ENCODE measurements at places on chromosomes 1 and 21.

GRCh38 chr1:169360415-169360814, 7.2 kb downstream of the NME7 start:
- no peak for DNase-seq

DNA sequence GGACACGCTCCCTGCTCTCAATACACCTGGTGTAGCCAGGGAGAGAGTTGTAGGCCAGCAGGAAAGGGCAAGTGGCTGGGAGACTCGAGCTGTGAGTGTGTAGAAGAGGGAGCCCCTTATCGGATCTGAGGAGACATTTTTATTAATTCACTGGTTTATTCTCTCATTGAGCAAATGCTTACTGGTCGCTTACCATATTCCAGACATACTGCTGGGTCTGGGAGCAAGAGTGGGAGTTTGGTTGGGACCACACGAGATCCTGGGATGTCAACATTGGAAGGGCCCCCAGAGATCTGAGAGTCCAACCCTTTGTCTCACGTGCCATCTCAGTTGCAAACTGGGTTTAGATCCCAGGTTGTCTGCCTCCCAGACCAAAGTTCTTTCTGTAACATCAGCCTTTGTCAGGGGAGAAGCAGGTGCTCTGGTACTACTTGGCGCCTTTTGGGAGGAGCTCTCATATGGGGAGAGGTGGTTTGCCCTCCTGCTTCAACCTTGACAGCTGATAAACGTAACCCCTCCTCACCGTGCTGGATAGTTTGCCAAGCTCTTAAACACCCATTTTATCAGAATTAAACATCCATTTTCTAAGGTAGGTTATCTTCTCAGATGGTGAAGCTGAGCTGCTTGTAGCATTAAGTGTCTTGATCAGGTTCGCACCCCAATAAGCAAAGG, 742 bp downstream of the TMEM222 start:
- DNase-seq: no peak

DNA sequence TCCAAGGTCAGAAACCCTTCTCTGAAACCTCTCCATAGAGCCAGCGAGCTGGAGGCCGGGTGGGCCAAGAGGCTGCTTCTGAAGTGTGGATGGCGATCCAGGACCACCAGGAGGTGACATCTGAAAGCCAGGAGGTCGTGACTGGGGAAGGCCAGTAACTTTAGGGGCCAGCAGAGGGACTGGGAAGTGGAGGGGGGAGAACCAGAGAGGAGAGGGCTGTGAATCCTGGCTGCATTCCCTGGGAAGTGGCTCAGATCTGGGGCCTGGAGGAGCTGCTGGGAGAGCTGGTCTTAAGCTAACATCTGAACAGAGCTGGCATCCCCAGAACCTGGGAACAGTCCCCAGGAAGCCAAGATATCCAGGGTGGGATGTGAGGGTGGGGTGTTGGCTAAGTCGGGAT, 11.3 kb upstream of the EPHA8 start:
- no peak for DNase-seq

DNA sequence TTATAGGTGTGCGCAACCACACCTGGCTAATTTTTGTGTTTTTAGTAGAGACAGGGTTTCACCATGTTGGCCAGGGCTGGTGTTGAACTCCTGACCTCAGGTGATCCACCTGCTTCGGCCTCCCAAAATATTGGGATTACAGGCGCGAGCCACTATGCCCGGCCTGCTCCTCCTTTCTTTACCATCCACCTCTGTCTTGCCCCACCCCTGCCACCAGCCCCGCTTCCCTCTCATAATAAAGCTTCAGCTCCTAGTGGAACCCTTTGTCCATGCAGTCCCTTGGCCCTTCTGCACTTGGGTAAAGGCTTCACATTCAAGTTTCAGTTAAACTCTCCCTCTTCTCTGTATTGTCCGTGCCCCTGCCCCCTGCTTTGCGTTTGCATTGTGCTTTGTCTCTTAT, 120.1 kb downstream of the CAMTA1 start:
- no peak for DNase-seq

DNA sequence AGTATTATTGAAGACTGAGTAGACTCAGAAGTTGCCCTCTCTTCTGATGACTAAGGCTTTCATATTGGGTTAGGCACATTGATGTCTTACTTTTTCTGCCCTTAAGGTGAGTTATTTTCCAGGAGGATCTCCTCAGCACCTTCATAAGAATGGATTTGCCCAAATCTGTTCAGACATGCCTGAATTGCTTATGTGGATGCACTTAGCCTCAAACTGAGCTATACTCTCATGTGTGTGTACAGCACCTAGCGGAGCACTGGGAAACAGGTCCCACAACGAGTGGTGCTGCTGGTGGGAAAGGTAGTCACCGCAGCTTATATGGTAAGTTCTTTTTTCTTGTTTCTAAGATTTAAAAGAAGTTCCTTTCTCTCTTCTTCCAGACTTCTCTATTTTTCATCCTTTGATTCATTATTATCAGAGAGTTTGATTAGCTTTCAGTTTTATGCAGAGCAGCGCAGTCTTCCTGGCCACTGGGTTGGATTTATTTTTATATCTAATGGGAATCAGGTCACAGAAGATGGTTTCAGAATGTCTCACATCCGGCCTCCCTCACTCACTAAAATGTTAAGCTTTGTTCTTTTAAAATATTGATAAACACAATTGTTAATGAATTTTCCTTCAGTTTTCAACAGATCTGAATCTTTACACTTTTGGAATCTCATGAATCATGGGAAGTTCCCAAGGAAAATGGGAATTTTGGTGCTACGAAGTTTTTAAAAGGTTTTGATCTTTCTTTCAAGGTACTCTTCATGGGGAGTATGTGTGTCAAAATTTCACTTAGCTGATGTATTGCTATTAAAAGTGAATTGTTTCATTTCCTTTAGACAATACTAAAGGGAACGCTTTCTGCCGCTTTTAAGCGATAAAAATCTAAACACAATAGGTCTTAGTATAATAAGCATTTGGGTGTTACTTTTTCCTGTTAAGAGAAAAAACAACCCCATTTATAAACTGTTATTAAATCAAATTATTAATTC, 58.5 kb downstream of the EXTL2 start:
- no peak for DNase-seq

DNA sequence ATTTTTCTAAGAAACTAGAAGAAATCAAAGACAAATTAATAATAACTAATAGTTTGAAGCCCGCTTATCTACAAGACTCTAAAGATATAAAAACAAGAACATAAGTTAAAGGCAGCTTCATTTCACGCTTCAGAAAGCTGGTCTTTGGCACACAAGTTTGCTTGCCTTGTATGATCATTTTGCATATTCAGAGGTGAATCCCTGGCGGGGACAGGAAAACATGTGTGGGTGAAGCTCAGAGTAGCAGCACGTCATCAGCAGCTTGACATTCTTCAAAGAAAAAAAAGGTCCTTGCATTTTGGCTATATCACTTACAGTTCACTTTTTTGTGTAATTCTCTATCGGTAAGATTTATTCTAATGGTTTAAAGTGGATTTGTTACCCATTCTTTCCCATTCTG, 1911.8 kb downstream of the MRPL39 start:
- DNase-seq: no peak

DNA sequence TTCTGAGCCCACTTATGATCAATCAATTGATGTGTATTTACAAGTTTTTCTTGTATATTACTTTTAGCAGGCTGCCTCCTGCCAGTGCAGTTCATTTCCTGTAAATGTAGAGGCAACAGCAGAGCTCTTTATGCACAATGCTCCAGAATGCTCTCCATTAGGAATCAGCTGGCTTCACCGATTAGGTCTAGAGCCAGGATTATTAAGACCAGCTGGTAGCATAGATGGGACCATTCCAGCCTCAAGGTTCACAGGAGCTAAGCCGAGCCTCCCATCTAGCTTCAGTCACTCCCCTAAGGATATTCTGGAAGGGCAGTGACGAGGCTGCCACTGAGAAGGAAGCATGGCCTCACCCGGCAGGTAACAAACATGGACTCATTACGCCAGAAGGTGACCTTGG, 36.8 kb downstream of the DHRS3 start:
- no peak for DNase-seq

DNA sequence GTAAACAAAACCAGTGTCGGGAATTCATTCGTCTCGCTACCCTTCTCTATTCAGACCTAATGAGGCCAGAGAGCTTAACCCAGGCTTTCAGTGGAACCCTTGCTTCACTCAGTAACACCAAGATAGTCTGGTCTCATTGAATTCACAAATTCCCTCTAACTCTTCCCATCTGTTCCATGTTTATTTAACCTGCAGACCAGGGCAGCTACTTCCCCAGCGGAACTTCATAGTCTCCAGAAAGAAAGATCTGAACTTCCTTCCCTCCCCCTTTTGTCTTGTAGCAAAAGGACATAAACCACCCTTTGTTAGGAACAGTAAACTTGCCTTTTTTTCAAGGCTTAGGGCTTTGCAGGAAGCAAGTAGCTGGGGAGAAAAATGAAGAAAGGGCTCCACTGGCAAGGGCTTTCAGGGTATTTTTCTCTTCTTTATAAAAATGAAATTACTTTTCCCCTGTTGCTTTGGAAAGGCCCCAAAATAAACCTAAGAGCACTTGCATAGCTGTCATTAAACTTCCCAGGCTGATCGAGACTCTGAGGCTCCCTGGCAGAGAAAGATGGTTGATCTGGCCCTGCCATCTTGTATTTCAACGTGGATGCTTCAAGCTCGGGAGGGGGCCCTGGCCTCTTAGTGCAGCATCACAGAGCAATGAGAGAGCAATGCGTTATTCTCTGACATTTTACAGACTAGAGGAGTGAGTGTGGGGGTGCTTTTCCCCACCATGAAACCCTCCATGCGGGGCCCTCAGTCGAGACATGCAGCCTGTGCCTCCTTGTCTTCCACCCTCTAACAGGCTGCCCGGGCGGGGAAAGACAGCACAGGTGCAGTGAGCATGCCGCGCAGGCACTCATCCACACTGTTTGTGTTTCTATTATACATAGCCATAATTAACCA, 30.0 kb downstream of the MIS18A start:
- DNase-seq: no peak

GRCh38 chr1:67241200-67241746, 66.4 kb upstream of the IL12RB2 start:
- DNase-seq: no peak

GRCh38 chr1:228059634-228060457, 22.7 kb upstream of the ARF1 start:
- DNase-seq: no peak

DNA sequence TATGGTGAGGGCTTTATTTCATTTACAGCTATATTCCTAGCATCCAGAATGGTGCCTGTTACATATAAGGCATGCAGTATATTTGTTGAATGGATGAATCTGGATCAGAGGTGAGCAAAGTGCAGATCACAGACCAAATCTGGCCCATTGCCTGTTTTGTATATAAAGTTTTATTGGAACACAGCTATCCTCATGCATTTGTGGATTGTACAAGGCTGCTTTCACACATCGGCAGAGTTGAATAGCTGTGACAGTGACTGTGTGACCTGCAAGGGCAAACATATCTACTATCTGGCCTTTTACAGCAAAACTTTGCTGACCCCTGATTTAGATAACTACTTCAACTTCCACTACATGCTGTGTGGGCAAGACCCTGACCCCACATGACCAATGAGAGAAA, 54.0 kb upstream of the MRPS6 start:
- DNase-seq: no peak

DNA sequence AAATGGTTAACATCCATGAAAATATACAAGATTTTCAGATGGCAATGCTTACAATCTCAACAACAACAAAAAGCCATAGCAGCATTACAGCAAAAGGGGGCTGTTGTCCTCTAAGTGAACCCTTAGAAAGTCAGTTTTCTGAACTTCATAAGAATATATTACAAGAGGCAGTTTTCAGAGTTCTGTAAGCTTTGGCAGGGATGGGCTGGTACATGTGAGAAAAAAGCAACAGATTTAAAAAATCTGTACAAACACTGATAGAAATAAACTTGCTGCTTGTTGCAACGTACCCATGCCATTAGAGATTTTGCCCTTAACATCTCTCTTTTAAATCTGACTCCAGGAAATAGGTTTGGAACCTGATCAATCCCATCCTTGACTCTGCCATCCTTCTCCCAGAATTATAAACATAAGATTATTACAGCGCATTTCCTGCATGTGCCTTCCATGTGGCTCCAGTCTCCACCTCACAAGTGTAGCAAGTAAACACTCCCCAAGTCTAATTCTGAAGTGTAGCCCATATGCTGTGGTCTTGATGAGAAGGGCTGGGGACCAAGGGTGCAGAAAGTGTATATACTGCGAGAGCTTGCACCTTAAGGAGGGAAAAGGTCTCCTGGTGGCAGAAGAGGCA, 101.4 kb upstream of the TSPAN2 start:
- DNase-seq: no peak

DNA sequence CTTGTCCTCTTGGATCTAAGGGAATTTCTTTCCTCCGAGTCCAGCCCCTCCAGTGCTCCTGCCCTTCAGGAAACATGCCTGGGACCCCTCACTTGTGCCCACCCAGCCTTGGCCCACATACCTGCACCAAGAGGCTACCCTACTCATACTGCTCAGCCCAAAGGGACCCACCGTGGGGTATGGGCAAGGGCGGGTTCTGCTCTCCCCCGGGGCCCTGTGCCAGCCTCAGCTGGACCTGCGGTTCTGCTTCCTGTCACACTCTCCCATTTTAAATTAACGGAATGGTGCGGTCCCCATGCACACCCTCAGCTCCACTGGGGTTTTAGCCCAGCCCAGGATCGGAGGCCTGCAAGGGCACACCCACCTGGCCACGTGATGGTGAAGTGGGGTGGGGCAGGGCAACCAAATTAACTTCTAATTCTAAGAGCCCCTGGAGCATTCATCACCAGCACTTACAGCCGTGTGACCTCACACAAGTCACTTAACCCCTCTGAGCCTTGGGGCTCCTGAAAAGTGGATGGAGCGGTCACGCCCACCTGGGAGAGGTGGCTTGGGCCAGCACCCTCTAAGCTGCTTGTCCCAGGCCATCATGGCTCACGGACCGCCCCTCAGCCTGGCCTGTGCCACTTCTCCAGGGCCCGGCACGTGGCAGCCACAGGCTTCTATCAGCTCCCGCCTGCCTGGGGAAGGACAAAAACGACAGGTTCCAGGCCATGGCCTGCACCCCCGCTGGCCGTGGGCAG, 28.3 kb downstream of the TP73 start:
- no peak for DNase-seq

- DNase-seq: no peak
These were observed 85.8 kb downstream of the NIBAN1 start for GRCh38 chr1:184888505-184888904.

GRCh38 chr21:42250422-42251403, 31.8 kb downstream of the ABCG1 start:
- DNase-seq: no peak

DNA sequence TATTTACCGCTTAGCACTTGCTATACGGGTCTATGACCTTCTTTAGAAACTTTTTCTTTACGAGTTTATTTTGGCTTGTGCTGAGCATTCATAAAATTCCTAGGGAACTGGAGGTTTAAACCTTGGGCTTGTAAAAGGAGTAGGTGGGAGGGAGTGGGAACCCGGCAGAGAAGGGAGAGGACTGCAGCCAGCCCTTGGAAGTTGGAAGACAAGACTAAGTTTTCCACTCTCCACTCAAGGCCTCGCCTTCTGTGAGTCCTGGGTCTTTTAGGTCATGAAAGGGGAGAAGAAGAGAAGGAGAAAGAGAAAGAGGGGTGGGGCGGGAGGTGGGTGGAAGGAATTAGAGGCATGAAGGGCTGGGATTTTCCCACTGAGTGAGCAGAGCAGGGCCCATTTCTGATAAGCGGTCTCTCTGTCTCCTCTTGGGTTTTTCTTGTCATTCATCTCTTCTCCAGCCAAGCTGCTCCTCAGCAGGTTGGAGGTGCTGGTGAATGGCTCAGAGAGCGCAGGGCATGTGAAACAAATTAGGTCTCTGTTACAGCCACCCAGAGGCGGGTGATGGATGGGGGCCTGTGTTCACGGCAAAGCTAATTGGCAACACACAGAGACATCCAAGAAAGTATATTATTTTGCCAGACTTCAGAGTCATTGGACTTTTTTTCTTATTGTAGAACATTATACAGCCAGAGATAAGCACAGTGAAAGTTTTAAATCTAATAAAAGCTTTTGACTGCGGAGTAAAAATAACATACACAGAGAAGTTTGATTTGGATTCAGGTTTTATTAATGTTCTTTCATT, 247.3 kb downstream of the FOXD2 start:
- no peak for DNase-seq

Measured in activated CD4-positive, CD25-positive, alpha-beta regulatory T cell (primary cell).